ENCODE measurements at places on chromosomes 13 and 19.

DNA sequence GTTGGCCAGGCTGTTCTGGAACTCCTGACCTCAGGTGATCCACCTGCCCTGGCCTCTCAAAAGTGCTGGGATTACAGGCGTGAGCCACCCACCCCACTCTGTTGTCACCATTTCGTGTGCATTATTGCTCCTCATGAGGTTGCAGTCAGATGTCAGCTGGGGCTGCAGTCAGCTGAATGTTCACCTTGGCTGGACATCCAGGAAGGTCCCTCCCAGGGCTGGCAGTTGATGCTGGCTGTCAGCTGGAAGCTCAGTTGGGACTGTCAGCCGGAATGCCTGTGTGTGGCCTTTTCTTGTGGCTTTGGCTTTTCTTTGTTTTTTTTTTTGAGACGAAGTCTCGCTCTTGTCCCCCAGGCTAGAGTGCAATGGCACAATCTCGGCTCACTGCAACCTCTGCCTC is 6.6 kb downstream of the MEGF8 start:
- DNase-seq = no peak

- DNase-seq = no peak
Observed at GRCh38 chr19:15282311-15282705, 50.0 kb downstream of the BRD4 start.

DNA sequence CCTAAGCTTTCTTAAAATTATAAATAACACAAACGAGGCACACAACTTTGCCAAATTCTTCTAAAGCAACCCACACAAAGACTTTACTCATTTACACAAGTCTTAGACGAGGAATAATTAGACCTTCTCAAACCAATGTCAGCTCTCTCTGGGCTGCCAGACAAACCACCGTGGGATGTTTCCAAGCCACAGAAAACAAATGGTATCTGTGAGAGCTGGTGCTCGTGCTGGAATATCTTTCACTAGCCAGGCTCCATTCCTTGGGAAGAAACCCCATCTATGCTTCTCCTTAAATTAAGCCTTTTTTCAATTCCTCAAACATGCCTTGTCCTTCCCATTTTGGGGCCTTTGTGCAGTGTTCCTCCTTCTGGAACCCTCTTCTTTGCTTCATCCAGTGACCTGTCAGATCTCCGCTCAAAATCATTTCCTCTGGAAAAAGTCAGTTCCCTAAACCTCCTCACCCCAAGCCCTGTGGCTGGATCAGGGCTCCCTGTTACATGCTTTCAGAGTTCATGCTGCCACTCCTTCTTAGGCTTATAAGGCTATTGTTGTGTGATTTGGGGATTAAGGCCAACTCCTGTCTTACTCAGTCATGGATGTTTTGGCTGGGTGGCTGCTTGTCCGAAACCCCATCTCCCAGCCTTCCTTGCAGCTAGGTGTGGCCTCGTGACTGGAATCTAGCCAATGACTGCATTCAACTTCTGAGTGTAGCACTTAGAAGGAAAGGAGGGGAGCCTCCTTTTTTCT is 64.2 kb upstream of the GTF2F2 start:
- DNase-seq = no peak

GRCh38 chr19:30669329-30670010 is 297.3 kb downstream of the ZNF536 start:
- DNase-seq = no peak

DNA sequence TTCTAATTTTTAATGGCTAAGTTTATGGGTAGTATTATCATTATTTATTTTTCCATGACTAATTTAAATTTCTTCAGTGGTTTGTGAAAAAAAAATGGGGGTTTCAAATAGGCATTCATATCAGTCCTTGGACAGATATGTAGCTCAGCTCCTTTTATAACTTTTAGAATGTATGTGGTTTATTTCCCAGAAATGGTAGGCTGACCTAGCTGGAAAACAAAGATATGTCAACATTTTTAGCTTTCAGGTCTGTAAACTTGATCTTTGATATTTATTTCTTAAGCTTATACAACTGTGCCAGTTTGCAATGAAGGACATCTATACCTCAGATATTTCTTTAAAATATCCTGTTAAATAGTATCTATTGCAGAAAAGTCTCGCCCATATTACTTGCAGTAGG is 1815.5 kb downstream of the SLITRK5 start:
- no peak for DNase-seq

DNA sequence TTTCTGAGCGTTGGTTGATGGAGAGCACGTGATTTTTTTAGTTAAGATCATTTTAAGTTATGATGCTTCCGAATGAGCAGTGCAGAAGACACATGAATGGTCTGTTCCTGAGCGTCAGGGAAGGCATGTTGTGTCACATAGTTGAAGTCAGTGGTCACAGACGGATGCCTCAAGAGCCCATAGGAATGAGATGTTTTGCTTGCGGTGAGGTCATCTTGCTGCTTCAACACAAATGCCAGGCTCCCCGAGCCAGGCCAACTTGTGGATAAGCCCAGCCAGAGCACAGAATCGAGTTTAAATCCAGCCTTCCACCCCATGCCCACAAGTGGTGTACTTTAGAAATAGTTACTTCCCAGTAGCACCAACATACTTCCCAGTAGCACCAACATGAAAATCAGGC is 5.4 kb downstream of the UPF3A start:
- no peak for DNase-seq

GRCh38 chr19:12095111-12095790 is 30.7 kb downstream of the ZNF844 start:
- DNase-seq = no peak

GRCh38 chr19:44847144-44848035 is 1.3 kb downstream of the NECTIN2 start:
- DNase-seq = no peak

DNA sequence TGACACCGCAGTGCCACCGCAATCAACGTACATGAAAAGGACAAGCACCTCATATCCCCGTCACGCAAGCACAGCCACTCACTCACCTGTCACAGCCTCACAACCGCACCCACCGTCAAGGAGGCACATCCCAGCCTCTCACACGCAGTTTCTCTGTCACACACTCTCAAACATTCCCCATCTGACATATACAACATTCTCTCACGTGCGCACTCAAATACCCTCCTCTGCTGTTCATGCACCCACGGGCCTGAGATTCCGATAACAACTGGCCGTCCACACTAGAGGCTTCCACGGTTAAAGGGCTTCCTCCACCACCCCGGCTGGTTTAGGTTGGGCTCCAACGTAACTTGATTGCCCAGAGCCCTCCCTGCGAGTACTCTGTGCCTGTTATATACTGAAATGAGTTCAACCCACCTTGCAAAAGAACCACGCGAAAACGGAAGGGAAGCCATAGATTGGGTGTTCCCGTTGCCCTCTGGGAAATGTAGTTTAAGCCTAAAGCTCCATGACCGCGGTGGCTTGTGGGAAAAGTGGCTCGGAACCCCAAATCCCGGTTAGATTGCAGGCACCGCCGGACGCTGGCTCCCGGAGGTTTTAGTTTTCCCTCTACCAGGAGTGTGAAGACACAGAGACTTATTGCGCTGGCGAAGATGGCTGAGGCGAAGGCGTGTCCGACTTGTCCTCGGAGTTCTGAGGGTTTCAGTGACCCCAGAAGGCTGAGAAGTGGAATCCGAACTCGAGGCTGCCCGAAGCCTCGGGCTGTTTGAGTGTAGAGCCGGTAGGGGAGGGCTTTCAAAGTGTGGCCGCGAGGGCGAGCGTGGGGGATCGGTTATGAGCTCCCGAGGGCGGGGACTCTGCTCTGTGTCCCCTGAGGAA is at the start of gene ZNF573:
Gene ZNF573, minus strand, starts transcription at position 460 of the 879 bp plus-strand sequence. CDS start 5,857 bp downstream, outside the sequence.
- peak; percentile 90 for DNase-seq

Data from right renal cortex interstitium (tissue), 3 donors.